ENCODE measurements at places on chromosomes 7 and 10.
A peak's percentile ranks its signal among the peaks of the same experiment; 100 is the strongest.

- no peak overlapping the region for H3K4me3 ChIP-seq
- peaks cover 28% of the 10 kb centered on the region for H3K4me1 ChIP-seq
- H3K27me3 ChIP-seq, result no peaks in the 10 kb centered on the region
- no peaks in the 10 kb centered on the region for H3K36me3 ChIP-seq
- DNase-seq, result no peak
- no peak overlapping the region for H3K27ac ChIP-seq
These were observed 28.3 kb upstream of the RALA start for GRCh38 chr7:39594988-39595620.

- H3K27me3 ChIP-seq, result no peaks in the 10 kb centered on the region
- peak overlapping the region; percentile 26 for H3K27ac ChIP-seq
- no peak for DNase-seq
- H3K4me1 ChIP-seq, result peaks cover 32% of the 10 kb centered on the region
- peaks cover 27% of the 10 kb centered on the region for H3K36me3 ChIP-seq
- H3K4me3 ChIP-seq, result no peak overlapping the region
These were observed 95.7 kb upstream of the SFMBT2 start for GRCh38 chr10:7506571-7506970.

DNA sequence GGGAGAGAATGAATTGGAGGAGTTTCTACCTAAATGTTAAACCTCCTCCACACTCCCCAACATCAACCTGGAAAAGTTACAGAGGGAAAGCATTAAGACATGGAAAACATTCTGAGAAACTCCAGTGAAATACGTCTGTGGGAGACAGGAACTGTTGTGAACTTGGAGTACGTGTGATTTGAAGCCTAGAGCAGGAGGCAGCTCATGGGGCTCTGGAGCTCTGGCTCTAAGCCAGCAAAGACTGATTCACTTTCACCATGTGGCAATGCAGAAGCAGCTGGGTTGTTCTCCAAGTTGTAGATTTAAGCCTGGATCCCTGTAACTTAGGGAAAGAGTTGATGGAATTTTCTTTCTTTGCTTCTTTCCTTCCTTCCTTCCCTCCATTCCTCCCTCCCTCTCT, 503.2 kb downstream of the NRG3 start:
- no peak overlapping the region for H3K27ac ChIP-seq
- no peak overlapping the region for H3K4me3 ChIP-seq
- H3K4me1 ChIP-seq, result no peaks in the 10 kb centered on the region
- H3K27me3 ChIP-seq, result no peaks in the 10 kb centered on the region
- no peak for DNase-seq
- no peaks in the 10 kb centered on the region for H3K36me3 ChIP-seq

DNA sequence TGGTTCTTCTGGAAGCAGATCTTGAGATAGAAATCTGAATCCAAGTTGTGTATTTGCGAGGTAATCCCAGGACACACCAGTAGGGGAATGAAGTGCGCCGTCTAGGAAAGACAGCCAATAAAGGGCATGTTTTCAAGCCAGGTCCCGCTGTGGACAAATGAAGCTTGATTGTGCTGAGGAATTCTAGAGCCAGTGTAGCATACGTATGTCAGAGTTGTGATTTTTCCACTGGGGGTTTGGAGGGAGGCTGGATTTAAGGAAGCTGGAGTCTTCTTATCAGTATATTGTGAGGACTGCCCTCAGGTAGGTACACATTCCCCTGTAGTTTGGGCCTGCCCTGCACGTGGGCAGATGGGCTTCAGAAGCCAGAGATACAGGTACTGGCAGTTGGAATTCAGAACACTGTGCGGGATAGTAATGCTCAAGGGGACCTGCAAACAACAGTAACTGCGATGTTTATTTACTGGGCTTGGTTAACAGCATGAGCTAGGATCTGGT, 50.9 kb downstream of the GALNT11 start:
- H3K27me3 ChIP-seq, result no peaks in the 10 kb centered on the region
- peaks cover 4% of the 10 kb centered on the region for H3K36me3 ChIP-seq
- peaks cover 57% of the 10 kb centered on the region for H3K4me1 ChIP-seq
- no peak overlapping the region for H3K27ac ChIP-seq
- no peak overlapping the region for H3K4me3 ChIP-seq

DNA sequence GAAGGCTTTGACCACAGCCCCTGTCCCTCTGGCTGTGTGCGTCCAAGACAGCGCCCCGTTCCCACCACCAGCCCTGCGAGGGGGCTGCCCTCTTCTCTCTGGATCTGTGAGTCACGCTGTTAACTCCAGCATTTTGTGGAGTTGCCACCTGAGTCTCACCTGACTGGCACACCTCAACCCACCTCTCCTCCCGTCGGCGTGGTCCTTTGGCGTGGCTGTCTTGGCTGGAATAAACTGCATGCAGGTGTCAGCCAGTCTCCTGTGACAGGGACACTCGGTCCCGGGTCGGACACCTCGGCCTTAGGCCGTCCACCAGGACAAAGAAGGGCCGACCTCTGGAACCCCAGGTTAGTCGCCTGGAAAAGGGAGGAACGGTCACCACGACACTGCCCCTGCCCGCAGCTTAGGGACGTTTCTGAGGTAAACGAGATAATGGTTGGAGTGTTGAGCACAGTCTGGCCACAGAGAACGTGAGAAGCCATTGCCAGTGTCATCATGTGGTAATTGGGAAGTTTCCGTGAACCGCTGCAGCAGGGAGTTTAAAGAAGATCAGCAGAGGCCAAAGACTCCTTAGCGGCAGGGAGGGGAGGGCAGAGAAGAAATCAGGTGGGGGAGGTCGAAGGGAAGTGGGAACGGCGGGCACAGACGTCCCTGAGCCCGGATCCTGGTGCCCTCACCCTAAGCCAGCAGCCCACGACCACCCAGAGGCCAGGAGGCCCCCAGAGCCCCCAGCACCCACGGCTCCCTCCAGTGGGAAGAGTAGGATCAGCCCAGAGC, 73.6 kb upstream of the FAM20C start:
- no peak overlapping the region for H3K27ac ChIP-seq
- H3K4me3 ChIP-seq, result no peak overlapping the region
- peaks cover 2% of the 10 kb centered on the region for H3K4me1 ChIP-seq

DNA sequence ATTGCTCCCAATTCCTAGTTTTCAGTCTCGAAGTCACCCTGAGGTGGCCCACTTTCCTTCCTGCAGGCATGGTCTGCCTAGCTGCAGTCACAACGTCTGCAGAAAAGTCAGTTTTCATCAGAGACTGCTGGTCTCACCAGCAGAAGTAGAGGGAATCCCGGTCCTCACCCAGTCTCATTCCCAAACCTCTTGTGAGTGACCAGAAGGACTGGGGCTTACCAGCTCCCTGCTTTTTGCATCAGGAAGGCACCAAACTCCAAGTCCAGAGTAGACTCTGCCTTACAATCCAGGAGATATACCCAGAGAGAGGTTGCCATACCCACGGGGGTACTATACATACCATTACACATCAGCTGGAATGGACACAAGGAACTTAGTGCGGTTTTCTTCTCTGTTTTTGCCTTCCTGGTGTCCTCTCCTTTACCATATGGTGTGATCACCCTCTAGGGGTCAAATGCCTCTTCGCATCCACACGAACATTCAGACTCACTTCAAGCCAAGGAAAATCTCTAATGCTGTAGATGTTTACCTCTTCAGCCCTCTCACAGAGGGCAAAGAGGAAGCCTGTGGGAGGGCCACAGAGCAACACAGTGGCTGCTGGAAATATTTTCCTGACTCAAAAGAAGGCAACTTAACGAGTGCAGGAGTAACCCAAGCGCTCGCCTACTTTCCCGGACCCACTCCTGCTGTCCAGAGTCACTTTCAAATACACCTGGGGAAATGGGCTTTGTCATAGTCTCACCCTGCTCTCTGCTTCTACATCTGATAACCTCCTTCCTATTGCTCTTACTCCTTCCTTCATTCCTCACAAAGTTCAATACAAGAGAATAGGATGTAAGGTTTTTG, 220.9 kb downstream of the C7orf25 start:
- no peaks in the 10 kb centered on the region for H3K4me1 ChIP-seq
- DNase-seq, result no peak
- H3K36me3 ChIP-seq, result no peaks in the 10 kb centered on the region

GRCh38 chr10:95819620-95820329, 63.8 kb downstream of the ENTPD1 start:
- H3K27ac ChIP-seq, result no peak overlapping the region
- H3K4me3 ChIP-seq, result no peak overlapping the region
- no peaks in the 10 kb centered on the region for H3K36me3 ChIP-seq
- peaks cover 28% of the 10 kb centered on the region for H3K27me3 ChIP-seq

- H3K36me3 ChIP-seq, result no peaks in the 10 kb centered on the region
- DNase-seq, result no peak
- H3K4me1 ChIP-seq, result no peaks in the 10 kb centered on the region
These were observed 178.3 kb downstream of the DYNC1I1 start for GRCh38 chr7:95950698-95951097.

DNA sequence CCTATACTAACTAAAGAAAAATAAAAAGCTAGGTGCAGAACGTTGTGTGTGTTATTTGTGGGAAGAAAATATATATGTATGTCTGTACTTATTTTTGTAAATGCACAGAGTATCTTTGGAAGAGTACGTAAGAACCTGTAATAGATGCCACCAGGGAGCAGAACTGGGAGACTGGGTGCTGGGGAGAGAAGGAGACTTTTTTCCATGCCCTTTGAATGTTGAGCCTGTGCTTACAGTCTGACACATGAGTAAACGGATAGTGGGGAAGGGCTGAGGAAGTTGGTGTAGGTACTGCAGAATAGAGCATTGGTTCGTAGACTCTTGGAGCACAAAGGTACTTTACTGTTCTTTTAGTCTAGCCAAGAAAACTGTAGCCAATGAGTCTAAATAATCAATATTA, 1.3 kb upstream of the SCRN1 start:
- H3K4me1 ChIP-seq, result peaks cover 15% of the 10 kb centered on the region
- H3K36me3 ChIP-seq, result peaks cover 4% of the 10 kb centered on the region
- H3K27me3 ChIP-seq, result peaks cover 44% of the 10 kb centered on the region
- no peak overlapping the region for H3K4me3 ChIP-seq
- DNase-seq, result no peak
- no peak overlapping the region for H3K27ac ChIP-seq

- H3K27me3 ChIP-seq, result no peaks in the 10 kb centered on the region
- no peak for DNase-seq
- H3K27ac ChIP-seq, result no peak overlapping the region
- no peak overlapping the region for H3K4me3 ChIP-seq
- H3K4me1 ChIP-seq, result peaks cover 23% of the 10 kb centered on the region
These were observed 90.3 kb downstream of the INPP5A start for GRCh38 chr10:132627666-132628531.

- H3K27ac ChIP-seq, result no peak overlapping the region
- DNase-seq, result no peak
- peaks cover 3% of the 10 kb centered on the region for H3K4me1 ChIP-seq
- peaks cover 14% of the 10 kb centered on the region for H3K27me3 ChIP-seq
- no peak overlapping the region for H3K4me3 ChIP-seq
These were observed 108.8 kb downstream of the SPAG6 start for GRCh38 chr10:22453948-22454591.

- peaks cover 81% of the 10 kb centered on the region for H3K36me3 ChIP-seq
- H3K27ac ChIP-seq, result peak overlapping the region; percentile 90
- no peaks in the 10 kb centered on the region for H3K27me3 ChIP-seq
- no peak for DNase-seq
- H3K4me3 ChIP-seq, result peak overlapping the region; percentile 79
These were observed 14.9 kb downstream of the ZC3HAV1 start for GRCh38 chr7:139094596-139094995.

DNA sequence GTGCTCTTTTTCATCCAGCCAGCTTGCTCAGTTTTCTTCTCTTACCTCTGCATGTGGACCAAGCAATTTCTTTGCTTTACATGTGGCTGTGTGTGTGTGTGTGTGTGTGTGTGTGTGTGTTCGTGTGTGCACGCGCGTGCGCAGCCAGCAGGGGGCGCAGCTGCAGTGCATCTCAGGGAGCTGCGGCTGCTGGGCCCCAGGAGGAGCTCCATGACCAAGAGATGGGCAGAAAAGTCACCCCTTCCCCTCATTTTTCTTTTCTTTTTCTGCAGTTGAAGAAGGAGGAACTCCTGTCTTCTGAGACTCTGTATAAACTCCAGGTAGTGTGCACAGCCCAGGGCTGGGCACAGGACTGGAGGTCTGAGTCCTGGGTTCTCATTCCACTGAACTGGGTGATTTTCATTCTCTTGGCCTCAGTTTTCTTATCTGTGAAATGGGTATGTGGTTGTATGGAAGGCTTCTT, 41.8 kb downstream of the BLNK start:
- no peaks in the 10 kb centered on the region for H3K27me3 ChIP-seq
- no peaks in the 10 kb centered on the region for H3K36me3 ChIP-seq
- no peak overlapping the region for H3K4me3 ChIP-seq
- peak; percentile 66 for DNase-seq

GRCh38 chr7:105219771-105220160, 169.0 kb downstream of the SRPK2 start:
- H3K4me1 ChIP-seq, result peaks cover 33% of the 10 kb centered on the region
- no peak overlapping the region for H3K4me3 ChIP-seq

DNA sequence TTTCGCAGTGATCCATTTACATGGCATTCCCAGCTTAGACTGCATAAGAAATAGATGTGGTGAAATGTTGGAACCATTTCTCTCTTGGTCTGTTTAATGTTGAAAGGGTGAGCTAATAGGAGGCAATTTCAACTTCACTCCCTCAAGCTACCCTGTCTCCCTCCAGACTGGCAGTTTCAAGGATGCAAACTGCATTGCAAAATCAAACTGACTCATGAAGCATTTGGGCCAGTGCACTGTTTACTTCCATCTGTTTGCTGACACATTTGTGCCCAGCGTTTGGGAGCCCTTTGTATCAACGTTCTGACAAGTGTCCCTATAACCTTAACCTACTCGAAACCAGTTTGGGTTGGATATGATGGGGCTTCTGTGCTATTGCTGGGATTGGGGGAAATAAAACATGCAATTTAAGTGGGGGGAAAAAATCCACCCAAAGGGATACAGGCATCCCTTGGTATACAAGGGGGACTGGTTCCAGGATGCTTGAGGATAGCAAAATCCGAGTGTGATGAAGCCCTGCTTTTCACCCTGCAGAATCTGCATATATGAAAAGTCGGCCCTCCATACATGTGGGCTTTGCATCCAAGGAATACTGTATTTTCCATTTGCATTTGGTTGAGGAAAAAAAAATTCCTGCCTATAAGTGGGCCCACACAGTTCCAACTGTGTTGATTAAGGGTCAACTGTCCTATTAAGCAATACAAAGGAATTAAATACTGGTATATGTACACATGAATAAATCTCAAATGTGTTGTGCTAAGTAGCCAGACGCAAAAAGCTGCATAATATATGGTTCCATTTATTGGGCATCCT, 15.6 kb downstream of the RHEB start:
- H3K27me3 ChIP-seq, result no peaks in the 10 kb centered on the region
- no peak overlapping the region for H3K4me3 ChIP-seq
- no peak for DNase-seq

- DNase-seq, result no peak
- H3K4me3 ChIP-seq, result no peak overlapping the region
- H3K27me3 ChIP-seq, result no peaks in the 10 kb centered on the region
- no peak overlapping the region for H3K27ac ChIP-seq
These were observed 8.4 kb upstream of the PURB start for GRCh38 chr7:44893710-44894234.

GRCh38 chr7:77459311-77459726, 43.2 kb upstream of the GSAP start:
- no peak overlapping the region for H3K4me3 ChIP-seq
- H3K36me3 ChIP-seq, result no peaks in the 10 kb centered on the region
- H3K27ac ChIP-seq, result no peak overlapping the region
- no peak for DNase-seq

Data from activated naive CD8-positive, alpha-beta T cell treated with anti-CD3 and anti-CD28 coated beads for 36 hours (primary cell).